ENCODE measurements at places on chromosomes 4 and X. TPM values are rescaled to one million over a fixed set of nuclear protein-coding genes. Genes with fewer than 3 reads are reported as not detected.

GRCh38 chr4:77104791-77105540, 29.2 kb upstream of the CCNI start:
- peak; percentile 50 for DNase-seq

- no peak for DNase-seq
Observed at GRCh38 chrX:38871129-38872029, 70.1 kb downstream of the MID1IP1 start.

DNA sequence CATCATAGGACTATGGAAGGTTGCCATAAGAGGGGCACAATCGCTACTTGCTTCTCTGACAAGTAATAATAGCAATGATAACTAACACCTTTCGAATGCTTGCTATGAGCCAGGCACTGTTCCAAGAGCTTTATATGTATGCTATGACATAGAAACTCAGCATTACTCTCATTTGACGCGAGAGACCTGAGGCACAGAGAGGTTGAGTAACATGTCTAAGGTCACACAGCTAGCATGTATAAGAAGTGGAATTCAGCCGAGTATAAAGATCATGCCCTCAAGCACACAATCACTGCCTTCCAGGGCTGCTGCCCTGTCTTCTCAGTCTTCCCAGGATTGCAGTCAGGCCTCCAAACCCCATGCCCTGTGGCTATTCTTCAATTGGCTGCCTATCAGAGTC, 19.5 kb downstream of the PJA1 start:
- no peak for DNase-seq

- no peak for DNase-seq
Observed at GRCh38 chrX:121869876-121870477, 822.6 kb downstream of the GLUD2 start.

DNA sequence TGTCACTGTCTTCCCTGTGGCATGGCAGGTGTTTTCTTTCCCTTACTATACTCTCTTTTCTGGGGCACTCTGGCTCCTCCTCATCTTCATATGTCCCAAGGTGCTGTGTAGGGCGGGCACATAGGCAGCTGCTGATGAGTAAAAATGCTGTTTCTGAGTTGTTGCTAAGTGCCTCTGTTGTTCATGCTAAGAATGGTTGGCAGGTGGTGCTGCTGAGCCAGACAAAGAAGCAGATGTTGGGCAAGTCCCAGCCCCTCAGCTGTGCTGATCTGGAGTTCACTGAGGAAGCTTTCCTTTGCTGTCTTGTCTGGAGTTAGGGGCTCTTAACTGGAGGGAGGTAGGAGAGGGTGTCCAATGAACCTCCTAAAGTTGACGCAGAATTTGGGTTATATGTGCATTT, 40.6 kb downstream of the HADH start:
- no peak for DNase-seq

DNA sequence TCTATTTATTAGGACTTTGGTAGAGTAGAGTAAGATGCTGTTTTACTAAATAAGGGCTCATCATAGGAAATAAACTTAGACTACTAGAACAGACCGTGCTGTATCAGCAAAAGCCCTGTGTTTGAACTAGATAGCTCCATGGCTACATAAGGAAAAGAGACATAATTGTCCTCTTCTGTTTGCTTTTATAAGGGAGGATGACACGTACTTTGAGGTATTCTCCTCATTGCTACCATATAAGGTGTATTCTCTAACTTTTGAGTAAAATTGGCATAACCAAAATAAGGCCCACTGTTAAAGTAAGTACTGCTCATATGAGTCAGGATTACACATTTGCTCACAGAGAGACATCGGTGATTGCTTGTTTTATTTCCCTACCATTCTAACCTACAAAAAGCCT, 64.3 kb downstream of the PDLIM5 start:
- no peak for DNase-seq

DNA sequence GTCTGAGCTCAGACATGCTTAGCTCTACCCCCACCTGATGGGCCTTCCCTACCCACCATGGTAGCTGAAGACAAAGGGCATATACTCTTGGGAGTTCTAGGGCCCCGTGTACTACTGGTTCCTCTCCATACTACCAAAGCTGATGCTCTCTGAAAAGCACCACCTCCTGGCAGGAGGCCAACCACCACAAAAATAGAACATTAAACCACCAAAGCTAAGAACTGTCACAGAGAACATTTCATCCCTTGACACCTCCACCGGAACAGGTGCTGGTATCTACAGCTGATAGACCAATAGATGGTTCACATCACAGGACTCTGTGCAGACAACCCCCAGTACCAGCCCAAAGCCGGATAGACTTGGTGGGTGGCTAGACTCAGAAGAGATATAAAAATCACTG, 13.4 kb downstream of the EDA2R start:
- DNase-seq: no peak

DNA sequence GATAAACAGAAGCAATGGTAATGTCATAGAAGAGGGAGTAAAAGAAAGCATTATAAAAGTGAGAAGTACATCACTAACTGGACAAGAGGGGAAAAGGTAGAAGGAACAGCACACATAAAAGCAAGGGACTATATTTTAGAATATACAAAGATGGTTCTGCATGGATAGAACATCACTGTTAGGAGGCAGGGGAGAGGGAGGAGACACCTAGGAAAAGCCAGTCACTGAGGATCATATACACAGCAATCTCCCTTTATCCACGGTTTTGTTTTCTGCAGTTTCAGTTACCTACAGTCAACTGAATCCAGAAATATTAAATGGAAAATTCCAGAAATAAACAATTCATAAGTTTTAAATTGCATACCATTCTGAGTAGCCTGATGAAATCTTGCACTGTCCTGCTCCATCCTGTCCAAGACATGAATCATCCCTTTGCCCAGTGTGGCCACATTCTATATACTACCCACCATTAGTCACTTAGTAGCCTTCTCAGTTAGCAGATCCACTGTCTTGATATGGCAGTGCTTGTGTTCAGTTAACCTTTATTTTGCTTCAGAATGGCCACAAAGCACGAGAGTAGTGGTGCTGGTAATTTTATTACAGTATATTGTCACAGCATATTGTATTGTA, 74.2 kb downstream of the PPA2 start:
- DNase-seq: no peak

DNA sequence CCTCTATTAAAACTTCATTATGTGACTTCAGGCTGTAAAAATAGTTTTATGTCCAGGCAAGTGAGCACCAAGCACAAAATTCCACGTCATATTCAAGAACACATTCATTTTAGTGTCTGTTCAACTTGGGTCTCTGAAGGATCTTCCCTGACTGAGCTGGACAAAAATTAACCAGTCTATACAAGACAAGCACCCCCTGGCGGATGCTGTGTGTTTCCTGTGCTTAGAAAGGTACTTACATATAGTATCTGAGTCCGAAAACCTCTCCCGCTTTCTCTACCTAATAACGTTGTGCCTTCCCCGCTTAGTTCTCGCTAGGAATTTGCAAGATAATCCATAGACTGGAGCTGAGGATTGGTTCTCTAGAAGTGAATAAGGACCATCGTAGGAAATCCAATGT, 2214.5 kb upstream of the TENM3 start:
- DNase-seq: no peak

DNA sequence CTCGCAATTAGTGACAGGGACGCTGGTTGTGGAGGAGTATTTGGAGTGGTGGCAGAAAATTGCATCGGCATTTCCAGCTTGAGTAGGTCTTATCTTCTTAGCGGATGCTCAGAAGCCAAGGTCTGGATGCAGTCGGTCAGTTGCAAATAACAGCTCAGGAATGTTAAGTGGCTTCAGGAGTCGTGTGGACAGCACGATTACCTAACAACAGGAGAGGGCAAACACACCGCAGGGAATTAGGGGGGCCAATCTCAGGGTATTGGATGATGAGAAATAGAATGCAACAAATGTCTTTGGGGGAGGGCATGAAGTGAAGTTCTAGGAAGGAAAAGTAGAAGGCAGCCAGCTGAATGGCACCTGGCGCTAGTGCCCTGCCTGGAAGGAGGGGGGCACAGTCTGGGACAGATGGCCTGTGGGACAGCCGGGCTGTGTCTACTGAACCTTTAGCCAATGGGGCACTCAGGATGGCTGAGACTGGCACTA, 11.8 kb downstream of the RASL11B start:
- no peak for DNase-seq

DNA sequence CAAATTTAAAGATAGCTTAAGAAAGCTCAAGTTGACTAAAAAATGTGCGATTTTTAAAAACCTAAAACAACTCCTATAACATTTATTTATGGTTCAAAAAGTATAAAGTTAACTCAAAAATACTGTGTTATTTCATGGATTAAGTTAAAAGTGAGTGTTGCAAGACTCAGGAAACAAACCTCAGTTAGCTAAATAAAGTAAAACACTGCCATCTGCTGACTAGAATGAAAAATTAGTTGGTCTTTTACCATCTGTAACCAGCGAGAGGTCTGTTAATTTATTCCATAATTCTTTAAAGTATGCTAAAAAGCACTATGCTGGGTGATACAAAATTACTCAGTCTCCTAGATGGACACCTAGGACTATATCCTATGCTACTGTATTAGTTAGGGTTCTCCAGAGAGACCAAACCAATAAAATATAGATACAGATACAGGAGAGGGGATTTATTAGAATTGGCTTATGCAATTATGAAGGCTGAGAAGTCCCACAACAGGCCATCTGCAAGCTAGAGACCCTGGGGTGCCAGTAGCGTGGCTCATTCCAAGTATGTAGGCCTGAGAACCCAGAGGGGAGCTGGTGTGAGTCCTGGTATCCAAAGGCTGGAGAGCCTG, 4.9 kb upstream of the WDFY3 start:
- no peak for DNase-seq

The MAGED4B gene
- 119 TPM for total RNA-seq

The MFAP3L gene
- total RNA-seq: 13.9 TPM

The CENPVL1 gene
- total RNA-seq: 1.7 TPM

The PCSK1N gene
- total RNA-seq: 48.7 TPM

The PF4V1 gene
- 2.5 TPM for total RNA-seq

All from occipital lobe (tissue), 3 donors.